ENCODE measurements at places on chromosomes 11 and 22.

DNA sequence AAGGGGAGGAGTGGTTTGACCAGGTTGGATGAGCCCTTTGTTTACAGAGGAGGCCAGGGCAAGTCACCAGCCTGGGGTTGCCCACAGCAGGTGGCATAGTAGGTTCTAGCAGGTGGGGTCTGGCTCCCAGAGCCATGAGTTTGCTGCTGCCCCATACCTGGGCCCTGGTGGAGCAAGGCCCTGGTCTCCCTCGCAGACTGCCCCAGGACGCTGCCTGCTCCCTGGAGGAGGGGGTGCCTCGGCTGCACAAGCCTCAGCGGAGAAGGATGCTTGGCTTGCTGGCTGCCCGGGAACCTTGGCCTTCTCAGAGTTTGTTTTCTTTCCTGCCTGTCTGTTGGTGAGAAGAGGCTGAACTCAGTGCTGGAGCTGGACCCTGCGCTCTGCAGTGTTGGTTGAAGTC is 54.9 kb downstream of the LRP5 start:
- no peak for DNase-seq

DNA sequence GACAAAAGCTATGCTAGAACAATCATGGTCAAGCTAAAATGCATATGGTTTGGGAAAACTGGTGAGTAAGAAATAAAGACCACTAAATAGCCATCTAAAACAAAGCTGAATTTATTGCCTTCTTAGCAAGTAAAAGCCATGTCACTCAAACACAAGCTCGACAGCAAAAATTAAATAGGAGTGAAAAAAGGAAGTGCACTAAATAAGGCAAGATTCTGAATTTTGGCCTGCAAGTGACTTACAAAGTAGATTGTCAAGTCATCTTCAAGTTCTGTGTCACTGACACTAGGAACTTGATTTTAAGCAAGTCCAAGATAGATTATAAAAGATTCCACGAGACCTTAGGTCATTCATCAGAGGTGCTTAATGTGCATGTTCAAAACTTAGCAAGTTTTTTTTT is 27.4 kb downstream of the TUG1 start:
- DNase-seq, result no peak

GRCh38 chr22:20102203-20102780 is 13.6 kb upstream of the RANBP1 start:
- DNase-seq, result no peak

DNA sequence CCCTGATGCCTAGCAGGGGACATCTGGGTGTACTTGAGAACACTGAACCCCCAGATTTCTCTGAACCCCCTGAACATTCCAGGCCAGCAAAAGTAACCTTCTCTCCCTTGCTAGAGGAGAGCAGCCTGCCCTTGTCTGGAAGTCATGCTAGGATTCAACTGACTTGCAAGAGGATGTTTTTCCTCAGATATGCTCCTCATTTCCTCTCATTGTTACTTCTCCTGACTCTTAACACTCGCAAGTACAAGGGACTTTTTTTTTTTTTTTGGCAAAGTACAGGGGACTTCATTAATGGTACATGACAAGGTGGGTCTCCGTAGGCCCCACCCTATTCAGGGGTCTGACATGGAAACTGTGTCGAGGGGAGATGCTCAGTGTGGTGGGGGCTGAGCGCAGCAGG is 6.3 kb upstream of the MCHR1 start:
- no peak for DNase-seq

DNA sequence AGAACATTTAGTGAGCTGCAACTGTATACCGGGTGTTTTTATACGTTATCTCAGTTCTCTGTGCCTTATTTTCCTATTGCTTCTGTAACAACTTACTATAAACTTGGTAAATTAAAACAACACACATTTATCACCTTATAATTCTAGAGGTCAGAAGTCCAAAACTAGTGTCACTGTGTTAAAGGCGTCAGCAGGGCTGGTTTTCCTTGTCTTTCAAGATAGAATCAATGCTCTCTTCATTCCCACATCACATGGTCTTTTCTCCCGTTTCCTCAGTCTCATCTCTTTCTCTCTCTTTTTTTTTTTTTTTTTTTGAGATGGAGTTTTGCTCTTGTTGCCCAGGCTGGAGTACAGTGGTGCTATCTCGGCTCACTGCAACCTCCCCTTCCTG is 36.1 kb downstream of the MB start:
- no peak for DNase-seq

DNA sequence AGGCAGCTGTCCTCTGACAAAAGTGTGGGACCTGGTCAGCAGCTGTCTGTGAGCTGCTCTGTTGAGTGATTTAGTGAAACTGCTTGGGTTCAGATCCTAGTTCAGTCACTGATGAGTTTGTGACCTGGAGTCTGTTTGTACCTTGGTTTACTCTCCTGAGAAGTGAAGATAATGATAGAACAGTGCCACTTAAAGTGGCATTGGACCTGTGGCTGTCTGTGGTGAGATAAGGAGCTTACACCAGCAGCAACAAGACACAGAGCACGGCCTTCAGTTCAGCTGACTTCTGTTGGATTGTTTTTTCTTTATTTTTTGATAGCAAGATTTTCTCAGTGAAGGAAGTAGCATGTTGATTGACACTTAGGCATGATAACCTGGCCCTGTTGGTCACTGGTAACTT is 46.2 kb upstream of the CTTN start:
- DNase-seq, result no peak

- no peak for DNase-seq
Observed at GRCh38 chr11:113974741-113975470, at the start of gene HTR3A. TSS of gene HTR3A (plus strand) at chr11:113975108. CDS start at chr11:113975326, 218 bp downstream.

GRCh38 chr11:45435706-45436105 is 149.6 kb upstream of the SYT13 start:
- no peak for DNase-seq

DNA sequence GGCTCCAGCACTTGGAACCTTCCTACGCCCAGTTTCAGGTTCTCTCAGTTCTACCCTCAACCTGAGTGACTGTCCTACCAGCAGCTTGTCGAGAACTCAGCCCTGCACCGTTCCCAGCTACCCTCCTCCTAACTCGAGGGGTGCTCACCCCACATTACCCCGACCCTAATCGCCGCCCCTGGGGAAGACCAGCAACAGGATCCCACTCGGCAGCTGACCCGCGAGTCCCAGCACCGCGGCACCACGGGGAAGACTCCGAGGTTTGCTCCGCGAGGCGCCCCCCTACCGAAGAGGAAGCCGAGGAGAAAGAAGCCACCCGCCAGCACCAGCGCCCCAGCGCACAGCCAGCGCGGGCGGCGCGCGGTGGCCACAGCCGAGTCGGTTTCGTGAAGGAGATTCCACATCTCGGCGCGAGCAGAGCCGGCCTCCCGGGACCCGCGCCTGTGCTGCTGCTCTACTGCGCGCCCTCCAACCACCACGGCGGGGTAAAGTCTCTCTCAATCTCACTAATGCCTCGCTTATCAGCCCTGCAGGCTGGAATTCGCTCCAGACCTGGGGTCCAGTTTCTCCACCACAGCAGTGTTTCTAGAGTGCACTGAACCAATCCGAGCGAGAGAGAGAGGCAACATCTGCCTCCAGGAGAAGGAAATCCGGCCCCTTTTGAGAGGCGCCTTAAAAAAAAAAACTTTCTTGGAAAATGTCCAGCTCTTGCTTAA is at the start of gene FOLH1:
Gene FOLH1, minus strand, starts transcription at position 597 of the 716 bp plus-strand sequence. Its CDS starts 193 bp downstream, at position 404.
- no peak for DNase-seq

DNA sequence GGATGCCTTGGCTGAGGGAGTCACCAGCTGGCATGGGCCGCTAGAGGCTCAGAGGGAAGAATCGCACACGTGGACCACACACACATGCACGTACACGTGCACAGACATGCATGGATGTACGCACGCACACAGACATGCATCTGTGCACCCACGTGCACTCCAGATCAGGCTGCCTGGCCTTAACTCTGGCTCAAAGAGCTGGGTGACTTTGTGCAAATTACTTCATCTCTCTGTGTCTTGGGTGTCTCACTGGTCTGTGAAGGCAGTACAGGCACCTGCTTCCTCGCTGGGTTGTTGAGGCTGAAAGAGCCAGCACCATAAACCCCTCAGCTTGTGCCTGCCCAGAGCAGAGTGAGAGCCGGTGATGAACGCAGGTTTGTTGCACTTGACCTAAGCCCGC is 28.7 kb downstream of the TMPRSS6 start:
- DNase-seq, result no peak

DNA sequence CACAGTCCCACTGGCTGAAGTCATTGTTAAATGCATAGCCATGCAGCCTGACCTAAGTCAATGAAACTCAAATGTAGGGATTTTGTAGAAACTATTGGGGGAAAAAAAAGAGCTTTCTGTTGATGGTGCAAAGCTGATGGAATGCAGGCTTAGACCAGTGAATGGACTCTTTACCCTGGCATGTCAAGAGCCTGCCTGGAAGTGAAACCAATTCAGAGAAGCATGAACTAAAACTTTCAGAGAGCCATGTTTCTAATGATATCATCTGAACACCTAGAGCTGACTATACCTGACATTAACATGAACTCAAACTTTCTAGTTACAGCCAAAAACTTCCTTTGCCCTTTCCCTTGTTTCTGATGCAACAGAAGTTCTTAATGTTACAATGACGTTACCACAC is 89.0 kb downstream of the APIP start:
- no peak for DNase-seq

- no peak for DNase-seq
Observed at GRCh38 chr22:22154040-22154439, 90.5 kb upstream of the VPREB1 start.

GRCh38 chr11:130278151-130278550 is 36.6 kb downstream of the ZBTB44 start:
- no peak for DNase-seq

DNA sequence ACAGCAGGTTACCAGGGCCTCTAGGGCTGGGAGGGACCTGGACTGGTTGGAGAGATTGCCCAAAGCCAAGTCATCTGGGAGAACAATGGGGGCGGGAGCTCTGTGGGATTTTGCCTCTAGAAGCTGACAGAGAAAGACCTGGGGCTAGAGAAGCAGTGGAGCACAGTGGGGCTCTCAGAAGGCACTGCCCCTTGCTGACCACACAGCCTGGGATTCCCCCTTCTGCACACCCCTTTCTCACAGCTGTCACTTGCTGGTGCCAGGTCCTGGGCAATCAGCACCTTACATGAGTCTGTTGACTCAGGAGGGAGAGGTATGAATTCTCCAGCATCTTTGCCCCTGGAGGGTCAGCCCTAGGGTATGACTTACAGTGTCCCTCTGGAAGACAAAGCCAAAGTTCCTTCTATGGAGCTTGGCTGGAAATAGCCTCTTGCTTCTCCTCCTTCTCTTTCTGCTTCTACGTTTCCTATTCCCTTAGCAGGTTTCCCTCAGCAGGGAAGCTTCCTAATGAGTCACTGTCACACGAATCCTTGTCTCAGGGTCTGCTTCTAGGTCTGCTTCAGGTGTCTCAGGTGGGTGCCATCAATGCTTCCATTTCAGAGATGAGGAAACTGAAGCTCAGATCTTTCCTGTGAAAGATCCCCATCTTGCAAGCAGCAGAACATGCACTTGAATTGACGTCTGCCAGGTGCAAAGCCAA is 27.0 kb downstream of the GDPD5 start:
- no peak for DNase-seq

Data from activated CD4-positive, CD25-positive, alpha-beta regulatory T cell (primary cell).